Activated naive CD4-positive, alpha-beta T cell treated with anti-CD3 and anti-CD28 coated beads for 36 hours (primary cell): ENCODE measurements at places on chromosomes 3 and 15. TPM values are rescaled to one million over a fixed set of nuclear protein-coding genes. Genes with fewer than 3 reads are reported as not detected.

DNA sequence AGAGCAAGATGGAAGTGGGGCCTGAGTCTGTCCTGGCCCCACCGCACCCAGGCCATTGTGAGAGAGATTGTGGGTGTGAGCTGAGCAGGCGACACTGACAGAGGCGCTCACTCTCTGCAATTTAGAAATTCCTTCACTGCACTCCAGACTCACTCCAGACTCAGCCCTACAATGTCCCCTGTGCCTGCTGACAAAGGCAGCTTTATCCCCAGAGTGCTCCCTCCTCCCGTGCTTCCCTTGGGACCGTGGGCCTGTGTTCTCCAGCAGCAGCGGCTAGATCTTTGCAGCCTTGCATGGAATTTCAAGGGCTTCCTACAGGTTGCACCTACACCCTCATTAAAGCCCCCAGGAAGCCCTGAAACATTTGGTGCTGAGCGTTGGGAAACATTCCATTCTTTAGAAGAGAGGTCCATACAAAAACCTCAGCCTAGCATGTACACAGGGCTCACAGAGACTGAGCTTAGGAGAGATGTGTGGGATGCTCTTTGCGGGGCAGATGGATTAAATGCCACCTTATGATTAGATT is 1.3 kb upstream of the IL16 start:
- no peak overlapping the region for H3K27ac ChIP-seq
- DNase-seq: no peak
- no peak overlapping the region for H3K4me3 ChIP-seq
- no peaks in the 10 kb centered on the region for H3K4me1 ChIP-seq

The VILL gene
- 13.7 TPM for total RNA-seq

GRCh38 chr3:195394700-195395099 is 48.1 kb downstream of the ACAP2 start:
- no peak overlapping the region for H3K27ac ChIP-seq
- H3K4me3 ChIP-seq: no peak overlapping the region
- H3K4me1 ChIP-seq: peaks cover 34% of the 10 kb centered on the region
- no peaks in the 10 kb centered on the region for H3K27me3 ChIP-seq

DNA sequence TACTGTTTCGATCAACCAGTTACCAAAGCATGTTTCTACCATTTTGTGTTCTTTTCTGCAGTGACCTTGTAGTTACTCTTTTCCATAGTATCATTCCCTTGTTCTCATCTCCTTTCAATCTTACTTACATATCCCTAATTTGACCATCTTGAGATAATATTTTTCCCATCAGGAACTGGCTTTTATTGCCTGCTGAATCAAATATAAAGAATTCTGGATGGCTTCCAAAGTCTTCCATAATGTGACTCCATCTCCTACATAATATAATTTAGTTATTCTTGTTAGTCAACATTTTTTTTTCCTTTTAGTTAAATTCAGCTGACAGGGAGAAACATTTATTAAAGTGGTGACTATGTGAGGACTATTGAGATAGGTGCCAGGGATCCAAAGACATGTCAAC is 7.0 kb downstream of the USP8 start:
- no peak for DNase-seq
- no peaks in the 10 kb centered on the region for H3K27me3 ChIP-seq
- no peak overlapping the region for H3K4me3 ChIP-seq
- H3K27ac ChIP-seq: no peak overlapping the region
- H3K36me3 ChIP-seq: peaks cover 10% of the 10 kb centered on the region
